ENCODE measurements at places on chromosomes 3 and 15. TPM values are rescaled to one million over a fixed set of nuclear protein-coding genes. Genes with fewer than 3 reads are reported as not detected.

The ANKDD1A gene
- total RNA-seq, result 8.0 TPM

The CILP gene
- 1.5 TPM for total RNA-seq

DNA sequence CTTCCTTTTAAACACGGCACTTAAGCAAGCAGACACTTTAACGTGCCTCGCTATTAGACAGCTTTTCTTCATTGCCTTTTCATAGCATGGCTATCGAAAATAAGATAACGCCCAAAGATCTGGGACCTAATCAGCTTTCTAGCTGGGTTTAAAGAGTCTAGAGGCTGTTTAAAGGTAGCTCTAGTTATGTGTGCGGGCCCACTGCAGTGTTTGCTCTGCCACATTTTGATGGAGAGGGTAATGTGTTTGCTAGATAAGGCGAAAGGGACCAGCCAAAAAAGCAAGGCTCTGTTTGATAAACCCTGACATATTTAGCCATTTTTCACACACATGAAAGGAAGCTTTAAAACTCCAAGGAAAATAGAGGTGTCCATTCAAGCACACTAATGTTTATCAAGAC lies 91.6 kb downstream of the NR2F2 start:
- DNase-seq, result no peak

DNA sequence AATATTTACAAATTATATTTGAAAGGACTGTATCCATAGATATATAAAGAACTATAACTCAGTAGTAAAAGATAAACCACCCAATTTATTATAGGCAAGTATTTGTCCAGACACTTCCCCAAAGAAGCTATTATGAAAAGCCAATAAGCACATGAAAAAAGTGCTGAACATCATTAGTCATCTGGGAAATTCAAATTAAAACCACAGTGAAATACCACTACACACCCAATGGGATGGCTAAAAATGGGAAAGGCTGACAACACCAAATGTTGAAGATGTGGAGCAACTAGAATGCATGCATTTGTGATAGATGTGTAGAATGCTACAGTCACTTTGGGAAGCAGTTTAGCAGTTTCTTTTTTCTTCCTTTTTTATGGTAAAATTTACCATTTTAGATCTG lies 147.0 kb downstream of the PDE8A start:
- no peak for DNase-seq

GRCh38 chr15:95247071-95247984 lies 1016.0 kb downstream of the MCTP2 start:
- no peak for DNase-seq

DNA sequence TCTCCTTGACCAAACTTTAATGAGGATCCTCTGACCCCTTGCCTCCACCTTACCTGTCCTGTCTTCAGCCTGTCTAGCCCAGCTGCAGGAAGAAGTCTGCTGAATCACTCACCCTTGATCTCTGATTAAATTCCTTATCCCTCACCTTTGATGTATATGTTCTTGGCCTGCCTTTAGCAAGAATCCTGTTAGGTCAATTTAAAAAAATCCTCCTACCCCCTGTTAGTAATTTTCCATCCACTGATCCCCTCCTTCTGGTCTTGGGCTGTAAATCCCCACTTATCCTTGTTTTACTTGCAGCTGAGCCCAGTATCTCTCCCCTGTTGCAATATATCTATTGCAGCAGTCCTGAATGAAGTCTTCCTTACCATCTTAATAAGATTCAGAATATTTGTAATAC lies 39.0 kb downstream of the MYH15 start:
- DNase-seq, result no peak

DNA sequence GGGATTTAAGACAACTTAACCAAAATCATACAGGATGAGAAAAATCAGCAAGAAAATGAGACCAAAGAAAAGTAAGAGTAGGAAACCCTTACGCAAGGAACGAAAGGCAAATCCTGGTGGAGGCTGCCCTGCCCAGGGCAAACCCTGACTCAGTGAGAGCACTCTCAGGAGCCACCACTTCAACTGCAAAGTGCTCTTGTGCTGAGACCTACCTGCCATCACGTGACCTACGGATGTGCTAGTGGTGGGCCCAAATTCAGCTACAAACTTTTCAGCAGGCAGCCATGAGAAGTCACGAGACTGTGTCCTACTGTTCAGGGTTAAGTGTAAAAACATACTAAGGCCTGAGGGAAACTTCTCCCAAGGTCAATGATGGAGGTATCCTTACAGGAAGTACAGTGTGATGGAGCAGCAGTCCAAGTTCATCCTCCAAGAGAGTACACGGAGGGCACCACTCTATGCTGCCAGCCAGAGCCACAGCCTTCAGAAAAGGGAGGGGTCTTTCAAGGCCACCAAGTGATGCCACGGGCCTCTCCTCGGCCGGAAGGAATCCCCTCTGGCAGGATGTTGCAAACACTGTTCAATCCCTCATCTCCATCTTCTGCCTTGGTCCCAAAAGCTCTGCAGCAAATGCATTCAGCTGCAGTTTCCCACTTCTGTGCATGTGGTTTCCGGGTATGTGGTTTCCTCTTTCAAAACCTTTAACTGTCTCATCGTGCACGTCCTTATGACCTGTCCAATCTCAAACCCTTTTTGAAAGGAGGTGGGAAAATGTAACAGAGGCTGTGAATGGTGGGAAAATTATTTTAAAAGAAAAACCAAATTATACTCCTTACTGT lies 9.5 kb downstream of the CHSY1 start:
- DNase-seq, result no peak
